ENCODE measurements at places on chromosomes 6 and 20. TPM values are rescaled to one million over a fixed set of nuclear protein-coding genes. Genes with fewer than 3 reads are reported as not detected.

The ENPP5 gene
- 18.7 TPM for total RNA-seq

The SSTR4 gene
- total RNA-seq, result not detected

The MMP24 gene
- total RNA-seq, result 5.8 TPM

The OVOL2 gene
- 7.4 TPM for total RNA-seq

The SLC25A27 gene
- total RNA-seq, result 8.8 TPM

The KCNG1 gene
- 6.8 TPM for total RNA-seq

The PNPLA1 gene
- total RNA-seq, result 0.19 TPM

The WFDC5 gene
- not detected for total RNA-seq

DNA sequence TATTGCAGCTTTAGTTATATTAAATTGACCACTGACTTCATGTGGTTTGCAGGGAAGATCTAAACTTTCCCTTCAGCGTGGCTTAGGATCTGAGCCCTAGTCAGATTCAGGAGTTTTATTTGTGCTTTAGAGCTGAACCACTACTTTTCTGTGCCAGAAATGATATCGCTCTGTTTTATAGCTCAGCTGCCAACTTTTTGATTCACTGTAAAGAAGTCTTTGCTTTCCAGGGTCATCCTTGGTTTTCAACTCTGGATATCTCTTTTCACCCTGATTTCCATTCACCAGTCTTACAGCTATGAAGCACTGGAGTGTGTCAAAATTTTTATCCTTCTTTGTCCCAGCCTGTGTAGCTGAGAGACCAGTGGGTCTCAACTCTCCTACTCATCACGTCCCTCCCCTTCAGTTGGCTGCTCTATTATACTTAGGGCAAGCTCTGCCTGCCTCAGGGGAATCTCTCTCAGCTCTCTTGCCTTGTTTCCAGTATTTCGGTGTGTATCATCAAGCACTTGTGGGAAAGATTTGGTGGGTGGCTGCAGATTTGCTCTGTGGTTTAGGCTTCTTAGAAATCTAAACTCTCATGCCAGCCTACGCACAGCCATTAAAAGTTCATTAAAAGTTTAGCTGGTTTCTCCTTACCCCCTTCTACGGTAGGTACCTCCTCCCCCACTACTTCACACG lies 425.5 kb downstream of the TENT5A start:
- H3K4me3 ChIP-seq, result no peak overlapping the region
- DNase-seq, result no peak
- no peaks in the 10 kb centered on the region for H3K36me3 ChIP-seq
- H3K27ac ChIP-seq, result no peak overlapping the region
- no peaks in the 10 kb centered on the region for H3K4me1 ChIP-seq

DNA sequence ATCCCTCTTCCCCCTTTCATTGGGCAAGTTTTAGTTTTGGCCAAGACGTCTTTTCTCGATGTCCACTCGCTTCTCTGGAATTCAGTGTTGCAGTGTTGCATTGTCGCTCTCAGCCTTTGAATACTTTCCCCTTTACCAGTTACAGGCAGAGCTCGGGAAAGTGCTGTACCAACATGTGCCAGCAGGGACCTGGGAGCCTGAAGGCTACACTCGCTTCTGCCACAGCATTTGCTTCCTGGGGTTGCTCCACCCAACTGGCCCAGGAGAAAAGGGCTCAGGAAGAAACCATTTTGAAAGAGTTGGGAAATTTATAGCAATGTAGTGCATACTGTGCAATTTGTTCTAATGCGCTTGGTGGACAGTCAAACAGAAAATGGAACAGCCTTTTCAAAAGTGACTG lies 78.6 kb downstream of the LINC00237 start:
- H3K36me3 ChIP-seq, result no peaks in the 10 kb centered on the region
- H3K4me3 ChIP-seq, result no peak overlapping the region
- DNase-seq, result no peak
- H3K27ac ChIP-seq, result no peak overlapping the region
- H3K4me1 ChIP-seq, result no peaks in the 10 kb centered on the region

GRCh38 chr6:100057941-100058340 lies 63.9 kb upstream of the MCHR2 start:
- H3K4me1 ChIP-seq, result peaks cover 14% of the 10 kb centered on the region
- H3K27me3 ChIP-seq, result no peaks in the 10 kb centered on the region
- no peaks in the 10 kb centered on the region for H3K36me3 ChIP-seq
- no peak overlapping the region for H3K4me3 ChIP-seq
- no peak overlapping the region for H3K27ac ChIP-seq

DNA sequence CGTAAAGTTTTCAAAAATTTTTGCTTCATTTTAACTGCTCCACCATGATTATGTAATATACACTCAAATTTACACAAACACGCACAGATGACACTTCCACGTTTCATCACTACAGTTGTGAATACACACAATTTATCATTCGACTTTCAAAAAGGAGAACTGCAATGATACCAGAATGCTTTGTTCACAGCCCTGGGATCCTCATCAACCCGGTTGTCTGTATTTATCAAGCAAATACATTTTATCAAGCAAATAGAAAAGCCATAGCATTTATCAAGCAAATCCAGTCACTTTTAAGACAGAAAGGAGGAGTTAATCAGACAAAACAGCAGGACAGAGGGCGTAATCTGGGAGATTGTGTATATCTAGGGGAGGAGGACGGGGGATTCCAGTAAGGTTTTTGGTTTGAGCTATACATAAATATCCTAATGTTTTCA lies 20.3 kb upstream of the ABT1 start:
- no peaks in the 10 kb centered on the region for H3K27me3 ChIP-seq
- peaks cover 21% of the 10 kb centered on the region for H3K4me1 ChIP-seq
- peak overlapping the region; percentile 74 for H3K4me3 ChIP-seq
- no peak for DNase-seq
- peak overlapping the region; percentile 98 for H3K27ac ChIP-seq

- no peak overlapping the region for H3K4me3 ChIP-seq
- H3K4me1 ChIP-seq, result no peaks in the 10 kb centered on the region
- H3K27ac ChIP-seq, result no peak overlapping the region
- no peaks in the 10 kb centered on the region for H3K36me3 ChIP-seq
- peaks cover under 1% of the 10 kb centered on the region for H3K27me3 ChIP-seq
- no peak for DNase-seq
These were observed 563.3 kb upstream of the MAP3K7 start for GRCh38 chr6:91149956-91150705.

- no peaks in the 10 kb centered on the region for H3K4me1 ChIP-seq
- H3K36me3 ChIP-seq, result no peaks in the 10 kb centered on the region
- H3K4me3 ChIP-seq, result no peak overlapping the region
- no peak overlapping the region for H3K27ac ChIP-seq
- no peaks in the 10 kb centered on the region for H3K27me3 ChIP-seq
These were observed 246.2 kb upstream of the NRSN1 start for GRCh38 chr6:23879816-23880215.

GRCh38 chr6:126233192-126233591 lies 106.7 kb upstream of the CENPW start:
- H3K36me3 ChIP-seq, result no peaks in the 10 kb centered on the region
- H3K27ac ChIP-seq, result no peak overlapping the region
- no peak for DNase-seq
- no peak overlapping the region for H3K4me3 ChIP-seq

DNA sequence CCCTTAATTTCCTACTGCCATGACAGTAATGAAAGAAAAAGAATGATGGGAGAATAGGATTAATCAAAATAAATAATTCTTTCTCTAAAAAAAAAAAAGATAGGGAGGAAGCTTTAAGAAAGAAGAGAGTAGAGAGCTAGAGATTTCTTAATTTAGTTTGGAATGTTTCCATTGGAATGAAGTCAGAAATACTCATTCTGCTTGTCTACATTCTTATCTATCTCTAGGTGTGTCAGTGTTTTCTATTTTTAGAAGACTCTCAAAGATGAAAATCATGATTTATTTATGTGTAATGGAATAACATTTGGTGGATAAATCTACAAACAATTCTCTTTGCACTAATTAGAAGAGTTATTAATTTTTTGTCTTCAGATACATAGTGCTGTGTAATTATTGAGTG lies 38.0 kb upstream of the HIVEP1 start:
- H3K27ac ChIP-seq, result no peak overlapping the region
- no peak overlapping the region for H3K4me3 ChIP-seq
- no peaks in the 10 kb centered on the region for H3K27me3 ChIP-seq

- no peak for DNase-seq
- H3K4me3 ChIP-seq, result no peak overlapping the region
- no peaks in the 10 kb centered on the region for H3K27me3 ChIP-seq
- H3K4me1 ChIP-seq, result peaks cover 27% of the 10 kb centered on the region
- H3K36me3 ChIP-seq, result peaks cover 4% of the 10 kb centered on the region
- H3K27ac ChIP-seq, result no peak overlapping the region
These were observed 16.1 kb upstream of the SCGN start for GRCh38 chr6:25635886-25636317.

DNA sequence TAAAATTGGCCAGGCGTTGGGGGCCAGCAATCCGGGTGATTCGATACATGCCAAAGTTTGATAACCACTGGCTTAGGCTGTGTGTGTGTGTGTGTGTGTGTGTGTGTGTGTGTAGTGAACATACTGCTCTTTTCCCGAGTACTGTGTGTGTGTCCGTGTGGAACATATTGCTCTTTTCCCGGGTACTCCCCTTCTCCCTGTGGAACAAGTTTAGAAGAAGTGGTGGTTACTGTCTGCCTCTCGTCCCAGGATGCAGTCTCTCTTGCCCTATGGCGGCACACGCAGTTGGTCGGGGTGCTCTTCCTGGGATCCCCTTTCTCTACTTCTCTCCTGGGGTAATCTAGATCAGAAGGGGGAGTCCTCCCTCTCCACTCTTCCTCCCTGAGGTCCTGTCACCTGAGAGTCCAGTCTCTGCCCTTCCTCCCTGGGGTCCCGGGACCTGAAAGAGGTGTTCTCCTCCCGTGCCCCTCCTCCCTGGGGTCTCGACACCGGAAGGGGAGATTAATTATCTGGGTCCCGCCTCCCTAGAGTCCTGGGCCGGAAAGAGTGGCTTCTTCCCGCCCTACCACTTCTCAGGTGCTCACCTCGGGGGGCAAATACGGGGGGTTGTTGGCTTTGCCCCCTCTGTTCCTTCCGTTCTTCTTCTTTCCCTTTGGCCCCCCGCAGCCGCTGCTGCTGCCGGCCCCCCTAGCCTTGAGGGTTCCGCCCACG lies 516 bp downstream of the GTPBP2 start:
- peak overlapping the region; percentile 100 for H3K27ac ChIP-seq
- peak overlapping the region; percentile 100 for H3K4me3 ChIP-seq
- H3K4me1 ChIP-seq, result peaks cover 47% of the 10 kb centered on the region
- H3K36me3 ChIP-seq, result peaks cover 70% of the 10 kb centered on the region

- no peaks in the 10 kb centered on the region for H3K36me3 ChIP-seq
- H3K4me1 ChIP-seq, result no peaks in the 10 kb centered on the region
- H3K27me3 ChIP-seq, result no peaks in the 10 kb centered on the region
- no peak overlapping the region for H3K4me3 ChIP-seq
- H3K27ac ChIP-seq, result no peak overlapping the region
- DNase-seq, result no peak
These were observed 126.3 kb downstream of the PRND start for GRCh38 chr20:4848041-4848440.

- H3K36me3 ChIP-seq, result no peaks in the 10 kb centered on the region
- no peak overlapping the region for H3K27ac ChIP-seq
- no peaks in the 10 kb centered on the region for H3K4me1 ChIP-seq
- no peak overlapping the region for H3K4me3 ChIP-seq
These were observed 43.0 kb upstream of the TGM2 start for GRCh38 chr20:38208088-38208487.

GRCh38 chr6:126232671-126233070 lies 107.2 kb upstream of the CENPW start:
- H3K4me3 ChIP-seq, result no peak overlapping the region
- DNase-seq, result no peak
